ENCODE measurements at places on chromosomes 1 and 21.
A peak's percentile ranks its signal among the peaks of the same experiment; 100 is the strongest.

DNA sequence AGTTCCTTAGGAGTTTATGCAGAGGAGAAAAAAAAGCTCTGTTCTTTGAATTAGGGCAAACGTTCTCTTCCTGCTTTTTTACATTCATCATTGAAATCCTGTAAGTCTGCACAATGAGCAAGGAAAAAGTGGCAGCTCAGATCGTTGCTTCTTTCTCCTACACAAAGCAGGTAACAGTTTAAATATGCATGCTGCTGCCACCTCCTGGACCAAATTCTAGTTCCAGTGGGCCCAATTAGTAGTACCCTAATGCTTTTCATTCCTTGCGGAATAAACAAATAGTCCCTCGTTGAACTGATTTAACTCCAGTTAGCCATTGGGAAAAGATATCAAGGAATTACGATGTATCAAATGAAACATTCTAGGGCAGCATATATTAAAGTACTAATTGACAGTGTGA, 20.1 kb downstream of the YTHDF2 start:
- no peak for DNase-seq

- no peak for DNase-seq
Observed at GRCh38 chr1:82453511-82454185, 652.9 kb downstream of the ADGRL2 start.

DNA sequence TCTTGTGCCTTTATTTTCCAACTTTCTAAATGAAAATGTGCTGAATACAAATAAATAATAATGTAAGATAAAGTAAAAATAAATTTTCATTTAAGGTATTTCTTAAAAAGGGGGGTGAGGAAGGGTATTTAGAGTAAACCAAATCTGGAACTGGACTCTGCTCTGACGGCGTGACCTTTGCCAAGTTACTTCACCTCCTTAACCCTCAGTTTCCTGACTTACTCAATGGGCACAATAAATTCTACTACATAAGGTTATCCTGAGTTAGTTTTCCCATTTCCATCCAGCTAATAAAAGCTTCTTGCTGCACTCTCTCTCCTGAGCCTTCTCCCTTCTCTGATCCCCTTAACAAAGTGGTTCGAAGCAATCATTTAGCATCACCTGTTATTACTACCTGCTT, 93.9 kb downstream of the NID1 start:
- no peak for DNase-seq

DNA sequence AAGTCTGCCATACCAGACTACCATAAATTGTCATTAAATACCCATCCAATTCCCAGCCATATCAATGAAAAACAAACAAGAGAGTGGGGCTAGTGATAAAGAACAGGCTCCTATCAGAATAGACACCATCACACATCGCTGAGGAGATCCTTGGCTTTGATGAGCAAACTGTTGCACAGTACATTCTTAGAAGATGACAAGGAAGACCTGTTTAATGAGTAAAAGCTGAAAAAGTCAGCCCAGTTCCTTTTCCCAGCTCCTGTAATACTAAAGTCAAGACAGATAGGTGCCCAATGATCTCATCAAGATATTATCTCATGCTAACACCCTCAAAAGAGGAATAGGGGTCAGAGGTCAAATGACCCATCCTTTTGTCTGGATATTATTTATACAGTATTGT, 164.5 kb upstream of the COA6 start:
- DNase-seq = no peak

DNA sequence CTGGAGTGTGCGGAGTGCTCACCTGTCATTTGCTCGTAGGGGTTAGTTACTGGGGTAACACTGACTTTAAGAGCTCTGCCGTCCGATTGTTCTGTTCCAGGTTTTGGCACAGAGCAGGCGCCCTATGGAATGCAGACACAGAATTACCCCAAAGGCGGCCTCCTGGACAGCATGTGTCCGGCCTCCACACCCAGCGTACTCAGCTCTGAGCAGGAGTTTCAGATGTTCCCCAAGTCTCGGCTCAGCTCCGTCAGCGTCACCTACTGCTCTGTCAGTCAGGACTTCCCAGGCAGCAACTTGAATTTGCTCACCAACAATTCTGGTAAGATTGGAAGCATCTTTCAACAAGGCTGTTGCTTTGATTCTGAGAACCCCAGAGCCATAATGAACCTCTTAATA, 12.6 kb downstream of the ETS2 start:
- no peak for DNase-seq

DNA sequence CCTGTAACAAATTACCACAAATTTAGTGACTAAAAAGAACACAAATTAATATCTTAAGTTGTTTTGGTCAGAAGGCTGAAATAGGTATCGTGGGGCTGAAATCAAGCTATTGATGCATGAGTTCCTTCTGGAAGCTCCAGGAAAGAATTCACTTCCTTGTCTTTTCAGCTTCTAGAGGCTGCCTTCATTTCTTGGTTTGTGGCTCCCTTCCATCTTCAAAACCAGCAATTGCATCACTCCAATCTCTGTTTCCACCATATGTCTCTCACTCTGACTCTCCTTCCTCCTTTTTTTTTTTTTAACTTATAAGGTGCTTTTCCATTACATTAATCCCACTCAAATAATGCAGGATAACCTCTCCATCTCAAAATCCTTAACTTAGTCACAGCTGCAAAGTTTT, 78.4 kb downstream of the OLFM3 start:
- no peak for DNase-seq

DNA sequence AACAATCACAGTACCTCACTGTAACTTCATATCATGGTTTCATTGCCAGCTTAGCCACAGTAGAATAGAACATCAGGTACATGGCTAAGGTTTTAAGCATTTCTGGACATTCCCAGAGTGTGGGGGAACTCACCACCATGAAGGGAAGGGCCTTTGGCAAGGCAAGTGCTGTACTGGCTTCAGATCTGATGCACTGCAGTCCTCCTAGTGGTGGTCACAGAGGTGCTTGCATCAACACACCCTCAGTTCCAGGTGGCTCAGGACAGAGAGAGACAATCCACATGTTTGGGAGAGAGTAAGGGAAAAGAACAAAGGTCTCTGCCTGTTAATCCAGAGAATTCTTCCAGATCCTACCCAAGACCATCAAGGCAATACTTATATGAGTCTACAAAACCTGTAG, 528.4 kb upstream of the RGS18 start:
- no peak for DNase-seq

GRCh38 chr1:160740133-160740688, 1.2 kb downstream of the SLAMF7 start:
- DNase-seq = no peak

GRCh38 chr1:59122527-59122926, 174.4 kb upstream of the FGGY start:
- DNase-seq = no peak

DNA sequence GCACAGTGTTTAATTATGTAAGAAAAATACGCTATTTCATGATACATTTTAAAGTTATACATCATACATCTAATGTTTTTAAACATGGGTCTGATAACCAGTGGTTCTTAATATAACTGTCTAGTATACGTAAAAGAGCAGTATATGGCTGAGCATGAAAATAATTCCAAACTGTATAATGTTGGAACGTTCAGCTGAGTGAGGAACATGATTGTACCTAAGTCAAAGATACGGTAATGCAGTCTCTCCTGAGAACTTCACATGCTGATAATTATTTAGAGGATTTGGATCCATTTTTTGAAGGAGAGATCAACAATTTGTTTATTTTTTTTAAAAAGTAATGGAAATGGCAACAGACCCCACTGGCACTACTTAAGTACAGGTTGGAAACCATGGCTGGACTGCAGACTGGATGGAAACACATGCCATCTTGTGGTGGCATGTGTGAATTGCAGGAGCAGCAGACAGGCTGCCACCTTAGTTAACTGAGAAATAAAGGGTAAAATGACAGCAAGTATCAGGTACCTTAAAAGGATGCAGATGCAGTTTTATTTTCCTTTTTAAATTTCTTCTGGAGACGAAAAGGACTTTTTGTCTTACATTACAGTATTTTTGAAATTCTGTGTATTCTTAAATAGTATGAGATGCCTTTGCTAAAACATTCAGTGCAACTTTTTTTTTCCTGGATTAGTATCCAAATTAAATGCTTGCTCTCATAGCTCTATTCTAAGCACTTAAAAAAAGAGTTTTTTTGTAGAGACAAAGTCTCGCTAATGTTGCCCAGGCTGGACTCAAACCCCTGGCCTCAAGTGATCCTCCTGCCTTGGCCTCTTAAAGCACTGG, 73.8 kb downstream of the MTR start:
- peak; percentile 34 for DNase-seq

DNA sequence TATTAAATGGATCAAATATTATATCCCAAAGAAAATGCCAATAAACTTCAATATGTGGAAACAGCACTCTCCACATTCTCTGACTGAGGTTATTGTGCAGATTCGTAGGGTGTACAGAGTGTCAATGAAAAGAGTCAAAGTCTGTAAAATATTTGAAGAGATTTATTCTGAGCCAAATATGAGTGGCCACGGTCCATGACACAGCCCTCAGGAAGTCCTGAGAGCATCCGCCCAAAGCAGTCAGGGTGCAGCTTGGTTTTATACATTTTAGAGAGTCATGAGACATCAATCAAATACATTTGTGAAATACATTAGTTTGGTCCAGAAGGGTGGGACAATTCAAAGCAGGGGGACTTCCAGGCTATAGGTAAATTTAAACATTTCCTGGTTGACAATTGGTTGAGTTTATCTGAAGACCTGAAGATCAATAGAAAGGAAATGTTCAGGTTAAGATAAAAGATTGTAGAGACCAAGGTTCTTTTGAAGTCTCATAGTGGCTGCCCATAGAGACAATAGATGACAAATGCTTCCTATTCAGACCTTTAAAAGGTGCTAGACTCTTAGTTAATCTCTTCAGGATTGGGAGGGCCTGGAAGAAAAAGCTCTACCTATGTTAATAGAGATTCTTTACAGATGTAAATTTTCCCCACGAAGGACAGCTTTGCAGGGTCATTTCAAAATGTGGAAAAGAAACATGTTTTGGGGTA, 569.5 kb downstream of the MATN1 start:
- DNase-seq = no peak

DNA sequence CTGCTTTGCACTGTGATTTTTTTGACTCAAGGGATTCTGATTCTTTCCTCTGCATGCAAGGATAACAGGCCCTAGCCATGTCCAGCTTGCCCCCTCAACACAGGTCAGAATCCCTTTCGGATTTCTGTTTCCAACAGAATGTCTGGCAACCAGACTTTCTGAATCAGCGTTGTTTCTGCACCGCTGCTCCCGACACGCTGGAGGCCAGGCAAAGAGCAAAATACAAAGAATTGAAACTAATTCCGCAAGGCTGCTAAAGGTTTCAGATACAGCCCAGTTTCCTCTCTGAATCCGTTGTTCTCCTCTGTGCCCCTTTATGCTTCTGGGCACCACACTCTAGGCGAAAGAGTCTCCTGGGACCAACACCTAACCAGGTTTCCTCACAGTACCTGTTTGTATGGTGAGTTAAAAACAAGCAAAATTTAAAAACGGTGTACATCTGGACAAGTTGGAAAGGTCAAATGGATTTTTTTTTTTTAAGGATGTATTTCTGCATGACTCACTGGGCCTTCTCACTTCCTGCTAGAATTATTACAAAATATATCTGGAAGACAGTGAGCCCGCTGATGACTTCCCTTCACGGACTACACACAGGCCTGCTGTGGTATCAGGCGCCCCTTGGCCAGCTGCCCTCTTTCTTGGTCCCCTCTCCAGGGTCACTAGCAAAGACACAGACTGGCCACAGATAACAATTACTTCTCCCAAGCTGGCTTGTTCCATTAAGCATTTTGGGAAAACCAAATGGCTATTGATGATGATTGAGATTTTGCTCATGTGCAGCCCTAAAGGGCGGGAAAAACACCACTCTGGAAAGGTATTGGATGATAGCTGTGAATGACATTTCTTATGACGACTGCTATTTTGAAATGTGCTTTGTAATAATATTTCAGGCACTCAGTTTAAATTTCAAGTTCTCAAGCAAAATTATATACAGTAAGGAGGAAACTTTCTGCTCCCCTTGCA, 118.3 kb downstream of the TGFB2 start:
- no peak for DNase-seq

GRCh38 chr1:154831462-154831861, 38.6 kb downstream of the KCNN3 start:
- DNase-seq = no peak

DNA sequence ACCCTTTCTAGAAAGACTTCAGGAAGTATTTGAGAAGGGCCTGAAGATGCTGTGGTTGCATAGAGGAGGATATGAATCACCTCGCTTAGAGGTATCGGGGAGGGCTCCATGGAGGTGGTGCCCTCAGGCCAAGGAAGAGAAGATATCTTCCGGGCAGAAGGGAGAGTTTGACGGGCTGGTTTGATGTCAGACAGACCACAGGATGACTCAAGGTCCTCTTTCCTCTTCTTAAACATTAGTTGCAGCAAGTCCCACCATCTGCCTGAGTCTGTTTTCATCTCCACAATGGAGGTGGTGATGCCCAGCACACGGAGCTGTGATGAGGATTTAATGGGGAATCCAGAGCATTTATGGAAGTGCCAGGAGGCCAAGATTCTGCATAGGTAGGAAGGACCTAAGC, 25.1 kb upstream of the RUNX3 start:
- DNase-seq = peak; percentile 66

- no peak for DNase-seq
Observed at GRCh38 chr1:55484173-55484572, 269.0 kb upstream of the USP24 start.

DNA sequence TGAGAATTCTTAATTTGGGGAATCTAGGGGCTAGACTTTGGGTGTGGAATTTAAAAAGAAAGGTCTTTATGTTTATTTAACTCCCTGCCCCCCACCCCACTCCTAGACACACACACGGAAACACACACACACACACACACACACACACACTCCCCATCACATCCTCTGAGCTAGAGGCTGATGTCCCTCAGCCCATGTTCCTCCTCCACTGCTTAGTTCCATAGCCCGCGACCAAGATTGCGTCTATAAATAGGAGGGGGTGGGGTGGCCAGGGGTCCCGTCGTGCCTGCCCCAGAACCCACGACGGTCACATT, 655 bp upstream of the KIRREL1 start:
- no peak for DNase-seq

- DNase-seq = no peak
Observed at GRCh38 chr1:2533365-2533764, 3.3 kb upstream of the HES5 start.

DNA sequence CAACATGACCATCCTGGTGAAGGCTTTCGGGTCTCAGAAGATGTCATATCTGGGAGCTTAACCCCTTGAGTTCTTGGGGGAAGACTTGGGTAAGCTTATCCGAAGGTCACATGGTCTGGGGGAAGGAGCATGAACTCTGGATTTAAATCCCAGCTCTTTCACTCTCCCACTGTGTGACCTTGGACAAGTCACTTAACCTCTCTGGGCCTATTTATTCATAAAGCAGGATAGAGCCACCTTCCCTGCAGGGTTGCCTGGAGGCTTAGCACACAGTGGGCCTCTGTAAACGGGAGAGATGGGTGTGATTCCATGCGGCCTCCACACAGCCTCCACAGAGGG, 8.2 kb upstream of the ARHGEF10L start:
- DNase-seq = no peak
